ENCODE measurements at places on chromosomes 5 and 9.
A peak's percentile ranks its signal among the peaks of the same experiment; 100 is the strongest.

DNA sequence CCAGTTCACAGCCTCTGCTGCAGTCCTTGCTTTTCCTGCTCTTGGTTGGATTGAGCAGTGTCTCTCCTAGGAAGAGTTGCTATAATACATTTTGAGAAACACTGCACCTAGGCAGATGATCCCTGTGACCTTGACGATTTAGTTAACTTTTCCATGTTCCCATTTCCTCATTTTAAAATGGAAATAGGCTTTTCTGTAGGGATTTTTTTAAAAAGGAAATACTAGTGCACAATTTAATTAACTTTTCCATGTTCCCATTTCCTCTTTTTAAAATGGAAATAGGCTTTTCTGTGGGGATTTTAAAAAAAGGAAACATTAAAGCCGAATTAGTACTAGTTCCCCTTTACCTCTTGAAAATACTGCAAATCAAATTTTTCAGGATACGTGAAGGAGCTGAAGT lies 4.7 kb downstream of the ATP6V0E1 start:
- H3K36me3 ChIP-seq, result peaks cover 44% of the 10 kb centered on the region
- DNase-seq, result no peak
- no peaks in the 10 kb centered on the region for H3K27me3 ChIP-seq
- peaks cover 61% of the 10 kb centered on the region for H3K4me1 ChIP-seq
- H3K27ac ChIP-seq, result no peak overlapping the region

GRCh38 chr5:175560011-175560410 lies 81.7 kb downstream of the SFXN1 start:
- H3K4me1 ChIP-seq, result no peaks in the 10 kb centered on the region
- peaks cover 40% of the 10 kb centered on the region for H3K27me3 ChIP-seq
- H3K36me3 ChIP-seq, result no peaks in the 10 kb centered on the region
- H3K4me3 ChIP-seq, result no peak overlapping the region
- DNase-seq, result no peak
- H3K27ac ChIP-seq, result no peak overlapping the region

- no peaks in the 10 kb centered on the region for H3K27me3 ChIP-seq
- H3K4me1 ChIP-seq, result peaks cover 5% of the 10 kb centered on the region
- no peak overlapping the region for H3K4me3 ChIP-seq
- no peak overlapping the region for H3K27ac ChIP-seq
- peaks cover 5% of the 10 kb centered on the region for H3K36me3 ChIP-seq
- no peak for DNase-seq
Observed at GRCh38 chr9:123914517-123915196, 15.3 kb downstream of the DENND1A start.

DNA sequence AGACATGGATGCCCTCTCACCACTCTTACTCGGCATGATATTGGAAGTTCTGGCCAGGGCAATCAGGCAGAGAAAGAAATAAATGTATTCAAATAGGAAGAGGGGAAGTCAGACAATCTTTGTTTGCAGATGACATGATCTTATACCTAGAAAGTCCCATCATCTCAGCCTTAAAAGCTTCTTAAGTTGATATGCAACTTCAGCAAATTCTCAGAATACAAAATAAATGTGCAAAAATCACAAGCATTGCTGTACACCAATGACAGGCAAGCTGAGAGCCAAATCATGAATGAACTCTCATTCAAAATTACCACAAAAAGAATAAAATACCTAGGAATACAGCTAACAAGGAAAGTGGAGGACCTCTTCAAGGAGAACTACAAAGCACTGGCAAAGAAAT lies 2190.4 kb downstream of the MAT2B start:
- no peaks in the 10 kb centered on the region for H3K36me3 ChIP-seq
- H3K4me3 ChIP-seq, result no peak overlapping the region
- no peak for DNase-seq
- no peak overlapping the region for H3K27ac ChIP-seq

DNA sequence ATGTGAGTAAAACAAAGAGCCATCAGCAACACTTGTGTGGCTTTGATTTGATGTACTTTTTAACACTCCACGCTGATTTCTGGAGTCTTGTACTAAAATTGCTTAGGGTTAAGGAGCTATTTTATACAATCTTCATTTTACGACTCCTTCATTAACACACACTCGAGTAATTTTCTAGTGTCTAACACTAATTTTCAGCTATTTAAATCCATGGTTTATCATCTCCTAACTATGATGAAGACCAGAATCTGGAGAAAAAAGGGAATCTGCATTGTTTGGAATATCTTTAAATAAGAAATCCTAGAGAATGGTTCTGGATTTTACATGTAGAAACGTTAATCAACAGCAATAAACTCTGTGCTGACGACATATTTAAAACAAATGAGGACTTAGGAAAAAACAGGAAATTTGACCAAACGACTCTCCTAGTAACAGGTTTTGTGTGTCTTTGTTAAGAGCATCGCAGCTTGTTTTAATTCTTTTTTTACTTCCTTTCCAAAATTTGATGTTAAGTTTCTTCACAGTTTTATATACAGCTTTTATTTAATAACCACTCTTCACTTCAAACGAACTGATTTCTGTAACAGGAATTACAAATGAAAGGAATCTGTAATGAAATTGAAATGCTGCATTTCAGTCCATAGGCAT lies 138.5 kb downstream of the AOPEP start:
- DNase-seq, result no peak
- H3K4me1 ChIP-seq, result peaks cover 41% of the 10 kb centered on the region
- no peak overlapping the region for H3K27ac ChIP-seq
- H3K27me3 ChIP-seq, result no peaks in the 10 kb centered on the region

- no peak for DNase-seq
- no peak overlapping the region for H3K27ac ChIP-seq
- H3K27me3 ChIP-seq, result peaks cover 56% of the 10 kb centered on the region
- H3K4me1 ChIP-seq, result no peaks in the 10 kb centered on the region
Observed at GRCh38 chr9:121568343-121569265, 69.0 kb upstream of the GGTA1 start.

GRCh38 chr9:116081435-116082115 lies 72.0 kb upstream of the PAPPA start:
- no peak overlapping the region for H3K27ac ChIP-seq
- H3K36me3 ChIP-seq, result no peaks in the 10 kb centered on the region
- H3K27me3 ChIP-seq, result no peaks in the 10 kb centered on the region
- no peak overlapping the region for H3K4me3 ChIP-seq
- H3K4me1 ChIP-seq, result no peaks in the 10 kb centered on the region

- H3K4me1 ChIP-seq, result peaks cover 28% of the 10 kb centered on the region
- DNase-seq, result no peak
- H3K4me3 ChIP-seq, result no peak overlapping the region
- H3K27ac ChIP-seq, result no peak overlapping the region
- H3K27me3 ChIP-seq, result no peaks in the 10 kb centered on the region
Observed at GRCh38 chr5:132082329-132083023, 8.9 kb downstream of the CSF2 start.

- peaks cover 5% of the 10 kb centered on the region for H3K36me3 ChIP-seq
- peaks cover 78% of the 10 kb centered on the region for H3K27me3 ChIP-seq
- H3K27ac ChIP-seq, result no peak overlapping the region
- H3K4me3 ChIP-seq, result peak overlapping the region; percentile 63
- H3K4me1 ChIP-seq, result peaks cover 13% of the 10 kb centered on the region
Observed at GRCh38 chr5:88660947-88661805, 221.8 kb downstream of the MEF2C start.

DNA sequence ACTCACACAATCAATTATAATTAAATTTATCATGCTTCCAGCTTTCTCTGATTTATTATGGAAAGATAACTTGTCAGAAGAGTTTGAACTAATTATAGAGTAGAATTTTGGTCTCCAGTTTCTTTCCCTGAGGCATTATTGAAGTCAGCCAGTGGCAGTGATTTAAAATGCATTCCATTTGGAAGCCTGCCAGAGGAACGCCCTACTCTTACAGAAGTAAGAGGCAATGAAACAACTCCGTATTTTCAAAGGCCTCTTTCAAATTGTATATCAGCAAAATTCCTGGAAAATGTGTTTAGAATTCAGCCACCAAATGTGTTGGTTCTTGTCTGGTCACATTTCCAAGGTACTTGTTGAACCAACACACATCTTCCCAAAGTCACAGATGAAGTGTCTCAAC lies 640.9 kb downstream of the SEMA5A start:
- H3K36me3 ChIP-seq, result peaks cover 2% of the 10 kb centered on the region
- no peaks in the 10 kb centered on the region for H3K4me1 ChIP-seq
- DNase-seq, result no peak
- no peak overlapping the region for H3K27ac ChIP-seq
- no peak overlapping the region for H3K4me3 ChIP-seq
- no peaks in the 10 kb centered on the region for H3K27me3 ChIP-seq

DNA sequence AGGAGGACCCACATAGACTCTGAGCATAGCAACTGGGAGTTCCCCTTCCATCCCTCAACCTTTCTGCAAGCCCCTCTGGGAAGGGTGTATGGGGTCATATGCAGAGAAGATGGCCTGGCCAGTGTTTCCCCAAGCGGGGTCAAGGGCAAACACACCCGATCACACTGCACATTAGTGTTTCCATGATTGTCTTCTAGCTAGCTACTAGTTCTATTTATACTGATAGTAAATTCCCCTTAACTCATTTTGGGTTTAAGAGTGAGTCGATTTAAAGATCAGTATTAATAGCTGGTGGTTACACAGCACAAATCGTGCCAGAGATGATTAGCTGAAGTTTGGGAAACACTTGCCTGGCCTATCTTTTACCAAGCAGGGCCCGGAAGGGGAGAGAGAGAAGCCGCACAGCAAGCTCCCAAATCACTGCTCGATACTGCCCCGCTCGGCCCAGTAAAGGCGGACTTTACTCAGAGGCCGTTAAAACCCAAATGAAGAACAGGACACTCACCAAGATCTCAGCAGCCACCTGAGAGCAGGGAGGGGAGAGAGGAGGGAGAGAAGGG lies 29.4 kb upstream of the TNIP1 start:
- DNase-seq, result no peak
- no peaks in the 10 kb centered on the region for H3K27me3 ChIP-seq
- peaks cover 17% of the 10 kb centered on the region for H3K4me1 ChIP-seq

- no peak overlapping the region for H3K4me3 ChIP-seq
- peaks cover 47% of the 10 kb centered on the region for H3K27me3 ChIP-seq
- peaks cover 2% of the 10 kb centered on the region for H3K36me3 ChIP-seq
- no peak overlapping the region for H3K27ac ChIP-seq
Observed at GRCh38 chr5:168892618-168893186, 313.5 kb upstream of the PANK3 start.

GRCh38 chr5:177512736-177513380 lies 3.2 kb upstream of the DOK3 start:
- peaks cover 38% of the 10 kb centered on the region for H3K4me1 ChIP-seq
- H3K27ac ChIP-seq, result no peak overlapping the region
- no peaks in the 10 kb centered on the region for H3K27me3 ChIP-seq
- H3K36me3 ChIP-seq, result peaks cover 20% of the 10 kb centered on the region

DNA sequence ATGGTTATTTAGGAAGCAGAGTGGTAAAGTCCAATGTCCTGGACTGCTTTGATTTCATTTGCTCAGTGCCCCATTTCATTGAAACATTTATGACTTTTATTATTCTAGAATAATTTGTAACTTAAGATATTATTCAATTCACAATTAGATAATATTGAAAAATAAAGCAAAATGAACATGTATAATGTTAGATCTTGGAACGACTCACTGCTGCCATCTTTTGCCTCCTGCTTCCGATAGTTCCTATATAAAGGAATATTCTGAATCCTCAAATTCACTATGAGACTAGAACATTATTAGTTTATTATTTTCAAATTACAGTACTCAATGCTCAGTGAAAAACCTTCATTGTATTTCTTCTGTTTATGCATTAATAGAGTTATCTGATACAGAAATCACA lies 2.3 kb upstream of the CTNND2 start:
- no peak for DNase-seq
- peaks cover 35% of the 10 kb centered on the region for H3K27me3 ChIP-seq
- H3K36me3 ChIP-seq, result no peaks in the 10 kb centered on the region
- H3K4me3 ChIP-seq, result no peak overlapping the region

- H3K27me3 ChIP-seq, result no peaks in the 10 kb centered on the region
- H3K27ac ChIP-seq, result no peak overlapping the region
- no peaks in the 10 kb centered on the region for H3K36me3 ChIP-seq
- no peak overlapping the region for H3K4me3 ChIP-seq
- peaks cover 10% of the 10 kb centered on the region for H3K4me1 ChIP-seq
- DNase-seq, result no peak
Observed at GRCh38 chr5:126718236-126718868, 58.6 kb upstream of the LMNB1 start.

DNA sequence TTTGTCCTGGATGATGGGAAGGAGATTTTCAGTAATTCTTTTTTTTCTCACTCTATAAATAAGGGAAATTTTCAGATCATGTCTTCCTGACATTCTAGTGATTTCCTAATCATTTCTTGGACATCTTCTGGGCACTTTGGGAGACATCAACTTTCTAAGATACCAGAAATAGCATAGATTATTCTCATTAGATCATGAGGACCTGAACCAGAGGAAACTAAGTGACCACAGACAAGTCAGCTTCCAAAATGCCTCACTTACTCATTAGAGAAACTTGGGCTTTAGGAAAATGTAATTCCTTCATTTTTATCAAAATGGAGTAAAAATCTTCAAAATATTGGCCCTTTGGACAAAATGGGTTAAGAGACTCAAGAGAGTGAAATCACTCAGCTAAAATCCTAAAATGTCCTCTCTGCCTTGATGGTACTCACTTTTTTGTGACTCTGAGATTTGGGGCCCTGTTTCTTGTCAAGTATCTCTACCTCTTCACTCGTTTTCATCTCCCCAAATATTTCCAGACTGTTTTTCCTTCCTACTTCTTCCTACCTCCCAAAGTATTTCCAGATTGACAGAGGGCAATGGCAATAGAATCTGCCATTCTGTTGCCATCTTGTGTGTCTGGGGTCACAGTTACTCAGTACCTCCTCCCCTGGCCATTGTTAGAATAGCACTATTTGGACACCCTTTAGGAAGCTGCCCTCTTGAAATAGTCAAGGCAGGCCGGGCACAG lies 194.5 kb downstream of the NR3C1 start:
- no peak for DNase-seq
- peaks cover 58% of the 10 kb centered on the region for H3K4me1 ChIP-seq
- H3K36me3 ChIP-seq, result peaks cover 9% of the 10 kb centered on the region
- no peak overlapping the region for H3K4me3 ChIP-seq
- H3K27ac ChIP-seq, result no peak overlapping the region
- H3K27me3 ChIP-seq, result no peaks in the 10 kb centered on the region

- no peaks in the 10 kb centered on the region for H3K4me1 ChIP-seq
- DNase-seq, result no peak
- no peaks in the 10 kb centered on the region for H3K36me3 ChIP-seq
- no peak overlapping the region for H3K27ac ChIP-seq
- H3K4me3 ChIP-seq, result no peak overlapping the region
Observed at GRCh38 chr5:77670526-77670925, 32.0 kb upstream of the OTP start.

DNA sequence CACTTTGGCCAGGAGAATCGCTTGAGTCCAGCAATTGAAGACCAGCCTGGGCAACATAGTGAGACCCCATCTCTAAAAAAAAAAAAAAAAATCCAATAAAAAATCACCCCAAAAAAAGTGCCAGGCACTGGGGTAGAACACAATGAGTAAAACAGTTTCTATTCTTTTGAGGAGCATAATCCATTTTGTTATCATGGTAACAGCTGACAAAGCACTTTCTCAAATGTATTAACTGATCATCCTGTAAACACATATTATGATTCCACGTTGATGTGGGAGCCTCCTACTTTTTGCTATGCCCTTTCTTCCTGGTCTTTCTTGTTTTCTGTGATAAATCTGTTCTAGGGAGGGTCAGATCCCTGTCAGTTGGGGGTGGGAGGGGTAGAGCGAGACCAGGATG lies 20.7 kb upstream of the FAM13B start:
- no peak for DNase-seq
- no peaks in the 10 kb centered on the region for H3K4me1 ChIP-seq
- H3K4me3 ChIP-seq, result no peak overlapping the region
- H3K36me3 ChIP-seq, result no peaks in the 10 kb centered on the region
- H3K27me3 ChIP-seq, result peaks cover 7% of the 10 kb centered on the region

GRCh38 chr5:95043234-95043633 lies 241.7 kb downstream of the MCTP1 start:
- H3K27me3 ChIP-seq, result no peaks in the 10 kb centered on the region
- H3K4me1 ChIP-seq, result no peaks in the 10 kb centered on the region
- no peak overlapping the region for H3K4me3 ChIP-seq
- H3K27ac ChIP-seq, result no peak overlapping the region
- H3K36me3 ChIP-seq, result no peaks in the 10 kb centered on the region
